ENCODE measurements at places on chromosomes 13 and 19.
A peak's percentile ranks its signal among the peaks of the same experiment; 100 is the strongest.

DNA sequence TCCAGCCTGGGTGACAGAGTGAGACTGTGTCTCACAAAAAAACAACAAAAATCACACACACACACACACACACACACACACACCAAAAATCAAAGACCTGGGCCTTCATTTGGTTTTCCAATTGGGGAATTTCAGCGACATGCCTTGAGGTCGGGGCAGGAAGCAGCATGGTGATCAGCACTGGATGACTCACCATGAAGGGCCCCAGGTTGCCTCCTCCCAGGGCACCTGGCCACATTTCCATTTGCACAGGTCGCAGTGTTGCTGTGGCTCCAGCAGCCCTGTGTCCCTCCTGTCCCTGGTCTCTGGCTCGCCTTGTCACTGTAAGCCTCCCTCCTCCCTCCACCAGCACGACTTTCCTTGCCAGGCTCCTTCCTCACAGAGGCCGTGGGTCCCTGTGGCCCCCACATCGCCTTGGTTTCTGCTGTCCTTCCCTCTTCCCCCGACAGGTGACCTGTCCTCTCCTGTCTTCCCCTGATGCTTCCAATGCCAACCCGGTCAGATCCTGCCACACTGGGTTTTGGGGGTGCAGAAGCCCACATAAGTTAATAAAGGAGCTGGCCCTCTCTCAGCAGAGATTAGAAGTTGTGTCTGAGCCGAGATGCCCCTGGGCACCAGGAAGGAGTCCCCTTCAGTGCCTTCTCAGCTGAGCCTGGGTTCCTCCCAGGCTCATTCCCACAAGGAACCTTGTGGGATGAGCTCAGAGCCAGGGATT lies 66.7 kb downstream of the GPR12 start:
- no peak for DNase-seq

DNA sequence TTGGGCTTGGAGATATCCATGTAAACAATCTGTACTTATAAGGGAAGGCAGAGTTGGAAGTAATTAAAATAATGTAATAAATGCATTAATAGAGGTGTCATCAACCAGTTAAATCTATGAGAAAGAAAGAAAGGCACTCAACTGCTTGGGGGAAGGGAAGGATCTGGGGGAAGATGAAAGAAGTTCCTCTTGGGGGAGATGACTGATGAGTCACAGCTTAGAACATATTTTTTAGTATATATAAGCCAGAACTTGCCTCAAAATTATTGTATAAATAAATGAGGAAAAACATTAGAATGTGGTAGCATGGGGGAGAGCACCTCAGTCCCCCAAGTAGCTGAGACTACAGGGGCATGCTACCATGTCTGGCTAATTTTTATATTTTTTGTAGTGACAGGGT lies 205.8 kb downstream of the GGACT start:
- no peak for DNase-seq

GRCh38 chr13:93173654-93174053 lies 53.0 kb upstream of the GPC6 start:
- DNase-seq: no peak

- DNase-seq: no peak
Observed at GRCh38 chr13:51831519-51831918, 13.5 kb downstream of the TMEM272 start.

- no peak for DNase-seq
Observed at GRCh38 chr13:112605531-112605990, 17.6 kb upstream of the TUBGCP3 start.

- DNase-seq: peak; percentile 74
Observed at GRCh38 chr19:42252365-42253244, 2.3 kb downstream of the ERF start.

- no peak for DNase-seq
Observed at GRCh38 chr13:59710996-59711701, 452.6 kb downstream of the DIAPH3 start.

DNA sequence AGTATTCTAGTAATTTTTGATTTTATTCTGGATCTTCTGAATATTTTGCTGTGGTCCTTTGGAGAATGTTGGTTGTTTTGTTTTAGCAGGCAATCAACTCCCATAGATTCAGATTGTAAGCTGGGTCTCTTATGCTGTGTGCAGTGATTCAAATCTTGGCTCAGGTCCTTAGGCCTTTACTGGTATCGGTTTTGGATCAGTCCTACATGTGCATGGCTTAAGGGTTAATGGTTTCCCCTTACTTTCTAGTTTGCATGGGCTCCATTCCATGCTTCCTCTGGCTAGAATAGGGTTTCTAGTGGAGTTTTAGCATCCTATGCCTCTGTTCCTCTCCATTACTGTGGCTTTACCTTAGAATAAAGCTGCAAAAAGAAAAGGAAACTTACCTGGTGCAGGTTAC lies 16.1 kb downstream of the NDFIP2 start:
- DNase-seq: no peak

DNA sequence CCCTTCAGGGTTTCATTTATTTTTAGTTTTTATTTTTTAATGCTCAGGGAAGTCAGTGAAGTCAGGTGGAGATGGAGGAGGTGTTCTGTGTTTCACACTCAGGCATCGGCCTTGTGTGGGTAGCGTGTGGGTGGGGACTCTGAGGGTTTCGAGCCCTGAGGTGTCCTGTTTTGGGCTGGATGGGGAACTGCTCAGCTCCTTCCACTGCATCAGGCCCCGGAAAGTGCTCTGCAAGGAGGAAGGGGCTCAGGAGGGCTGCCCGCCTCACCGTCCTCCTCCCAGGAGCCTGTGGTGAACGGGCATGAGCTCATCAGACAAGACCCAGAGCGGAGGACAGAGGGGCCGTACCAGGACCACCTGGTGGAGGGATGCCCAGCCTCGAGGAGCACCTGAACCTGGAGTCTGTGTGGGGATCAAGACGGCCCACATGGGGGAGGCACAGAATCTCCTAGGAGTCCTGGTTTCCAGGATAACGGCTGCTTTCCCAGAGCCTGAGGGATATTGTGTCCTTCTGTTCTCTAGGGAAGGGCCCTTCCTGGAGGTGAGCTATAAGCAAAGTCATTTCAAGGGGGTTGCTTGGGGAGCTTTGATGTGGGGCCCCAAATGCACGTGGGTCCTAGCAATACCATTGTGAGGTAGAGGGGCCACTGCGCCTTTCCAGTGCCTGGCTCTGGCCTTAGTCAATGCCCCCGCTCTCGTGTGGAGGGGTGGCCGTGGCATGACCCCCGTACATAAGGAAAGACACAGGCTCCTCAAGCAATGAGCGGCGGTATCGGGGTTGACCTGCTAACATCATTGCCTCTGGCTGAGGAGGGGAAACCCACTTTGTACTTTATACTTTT lies 13.5 kb upstream of the GAS6 start:
- DNase-seq: no peak

DNA sequence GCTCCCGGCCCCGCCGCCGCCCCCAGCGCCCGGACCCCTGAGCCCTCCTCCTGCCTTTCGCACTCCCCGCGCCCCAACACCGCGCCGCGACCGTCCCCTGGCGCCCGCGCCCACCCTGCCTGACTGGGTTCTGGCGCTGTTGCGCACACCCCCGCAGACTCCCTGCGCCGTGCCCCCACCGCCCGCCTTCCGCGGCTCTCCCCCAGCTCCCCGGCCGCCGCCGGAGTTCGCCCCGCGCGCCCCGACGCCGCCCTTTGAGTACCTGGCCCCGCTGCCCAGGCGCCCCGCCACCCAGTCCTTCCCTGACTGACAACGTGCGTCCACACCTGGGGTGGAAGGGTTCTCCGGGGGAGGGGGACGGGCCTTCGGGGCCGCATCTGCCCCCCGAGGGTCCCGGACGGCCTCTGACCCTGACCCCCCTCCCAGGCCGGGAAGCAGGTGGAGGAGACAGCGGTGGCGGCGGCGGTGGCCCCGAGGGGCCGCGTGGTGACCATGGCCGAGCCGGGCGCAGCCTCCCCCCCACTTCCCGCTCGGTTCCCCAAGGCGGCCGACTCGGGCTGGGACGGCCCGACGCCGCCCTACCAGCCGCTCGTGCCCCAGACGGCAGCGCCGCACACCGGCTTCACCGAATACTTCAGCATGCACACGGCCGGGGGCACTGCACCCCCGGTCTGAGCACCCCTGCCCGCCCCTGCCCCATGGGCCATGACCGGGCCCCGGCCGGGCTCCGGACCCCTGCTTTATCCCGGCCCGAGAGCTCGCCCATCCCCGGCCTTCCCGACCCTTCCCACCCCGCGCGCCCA lies 1.4 kb upstream of the MEGF8 start:
- no peak for DNase-seq

DNA sequence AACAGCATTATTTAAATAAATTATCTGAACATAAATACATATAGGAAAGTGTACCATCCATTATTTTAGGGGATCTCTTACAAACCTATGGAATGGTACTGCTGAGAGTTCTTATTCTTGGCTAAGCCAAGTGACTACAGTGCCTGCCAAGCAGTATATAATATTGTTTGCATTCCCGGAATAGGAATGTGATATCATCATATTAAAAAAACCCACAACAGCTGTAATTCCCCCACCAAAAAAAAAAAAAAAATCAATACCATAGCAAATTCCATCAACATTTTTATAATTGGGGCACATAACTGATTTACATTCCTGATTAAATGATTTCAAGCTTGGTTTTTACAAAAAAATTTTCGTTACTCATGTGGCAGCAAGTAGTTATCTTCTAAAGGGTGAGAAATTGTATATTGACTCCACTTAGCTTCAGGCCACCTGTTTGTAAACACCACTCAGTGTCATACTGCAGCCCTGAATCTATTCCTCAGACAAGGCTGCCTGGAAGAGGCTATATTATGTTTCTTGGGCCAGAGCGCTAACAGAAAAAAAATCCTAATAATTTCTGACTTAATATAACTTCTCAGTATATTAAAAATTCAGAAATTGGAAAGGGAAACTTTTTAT lies 278.1 kb downstream of the DNAJC15 start:
- no peak for DNase-seq

GRCh38 chr19:47540748-47541147 lies 25.9 kb upstream of the NAPA start:
- DNase-seq: peak; percentile 20

GRCh38 chr13:94233401-94233800 lies 246.1 kb downstream of the DCT start:
- no peak for DNase-seq

DNA sequence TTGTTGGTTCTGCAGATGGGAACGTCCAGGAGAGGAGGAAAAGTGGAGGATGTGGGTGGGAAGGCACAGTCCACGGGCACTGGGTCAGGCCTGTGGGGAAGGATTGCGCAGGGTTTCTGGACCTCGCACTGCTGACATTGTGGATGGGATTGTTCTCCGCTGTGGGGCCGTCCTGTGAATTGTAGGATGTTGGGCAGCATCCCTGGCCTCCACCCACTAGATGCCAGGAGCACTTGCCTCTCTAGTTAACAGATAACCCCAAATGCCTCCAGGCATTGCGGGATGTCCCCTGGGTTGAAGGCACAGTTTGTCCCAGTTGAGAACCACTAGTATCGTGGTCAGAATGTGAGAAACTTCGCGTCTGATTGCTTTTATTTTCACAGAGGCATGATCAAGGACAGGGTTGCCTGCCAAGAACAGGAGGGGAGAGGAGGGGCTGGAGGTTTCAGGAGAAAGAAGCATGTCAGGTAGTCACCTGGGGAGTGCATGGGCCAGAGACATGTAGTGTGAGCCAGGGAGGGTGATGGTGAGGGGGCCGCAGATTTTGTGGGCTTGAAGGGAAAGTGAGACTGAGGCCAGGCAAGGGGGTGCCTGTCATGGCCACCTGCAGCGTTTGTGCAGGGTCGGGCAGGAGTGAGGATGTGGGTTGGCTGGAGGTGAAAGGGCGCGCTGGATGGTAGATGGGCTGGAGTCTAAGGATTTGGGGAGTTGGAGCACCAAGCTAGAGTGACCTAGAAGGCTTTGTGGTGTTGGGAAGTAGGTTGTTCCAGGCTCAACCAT lies 3.2 kb downstream of the ZNF628 start:
- no peak for DNase-seq

- peak; percentile 14 for DNase-seq
Observed at GRCh38 chr13:41496420-41497234, 39.3 kb downstream of the RGCC start.

GRCh38 chr19:35306473-35307246 lies 14.7 kb downstream of the MAG start:
- DNase-seq: no peak

- DNase-seq: no peak
Observed at GRCh38 chr13:30022796-30023195, 172.4 kb upstream of the UBL3 start.

DNA sequence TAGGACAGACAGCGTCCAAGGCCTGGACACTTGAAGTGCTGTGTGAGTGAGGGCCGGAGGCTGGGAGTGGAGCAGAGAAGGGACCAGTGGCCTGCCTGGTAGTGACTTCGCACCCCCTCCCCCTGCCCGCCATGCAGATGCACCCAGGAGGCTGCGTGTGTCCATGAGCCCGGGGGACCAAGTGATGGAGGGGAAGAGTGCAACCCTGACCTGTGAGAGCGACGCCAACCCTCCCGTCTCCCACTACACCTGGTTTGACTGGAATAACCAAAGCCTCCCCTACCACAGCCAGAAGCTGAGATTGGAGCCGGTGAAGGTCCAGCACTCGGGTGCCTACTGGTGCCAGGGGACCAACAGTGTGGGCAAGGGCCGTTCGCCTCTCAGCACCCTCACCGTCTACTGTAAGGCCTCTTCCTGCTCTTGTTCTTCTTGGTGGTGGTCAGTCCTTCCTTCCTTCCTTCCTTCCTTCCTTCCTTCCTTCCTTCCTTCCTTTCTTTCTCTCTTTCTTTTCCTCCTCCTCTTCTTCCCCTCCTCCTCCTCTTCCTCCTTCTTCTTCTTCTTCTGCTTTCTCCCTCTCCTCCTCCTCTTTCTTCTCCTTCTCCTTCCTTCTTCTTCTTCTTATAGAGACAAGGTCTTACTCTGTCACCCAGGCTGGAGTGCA lies 6.0 kb upstream of the FFAR1 start:
- no peak for DNase-seq

GRCh38 chr13:28532388-28533124 lies 37.6 kb upstream of the FLT1 start:
- DNase-seq: no peak

DNA sequence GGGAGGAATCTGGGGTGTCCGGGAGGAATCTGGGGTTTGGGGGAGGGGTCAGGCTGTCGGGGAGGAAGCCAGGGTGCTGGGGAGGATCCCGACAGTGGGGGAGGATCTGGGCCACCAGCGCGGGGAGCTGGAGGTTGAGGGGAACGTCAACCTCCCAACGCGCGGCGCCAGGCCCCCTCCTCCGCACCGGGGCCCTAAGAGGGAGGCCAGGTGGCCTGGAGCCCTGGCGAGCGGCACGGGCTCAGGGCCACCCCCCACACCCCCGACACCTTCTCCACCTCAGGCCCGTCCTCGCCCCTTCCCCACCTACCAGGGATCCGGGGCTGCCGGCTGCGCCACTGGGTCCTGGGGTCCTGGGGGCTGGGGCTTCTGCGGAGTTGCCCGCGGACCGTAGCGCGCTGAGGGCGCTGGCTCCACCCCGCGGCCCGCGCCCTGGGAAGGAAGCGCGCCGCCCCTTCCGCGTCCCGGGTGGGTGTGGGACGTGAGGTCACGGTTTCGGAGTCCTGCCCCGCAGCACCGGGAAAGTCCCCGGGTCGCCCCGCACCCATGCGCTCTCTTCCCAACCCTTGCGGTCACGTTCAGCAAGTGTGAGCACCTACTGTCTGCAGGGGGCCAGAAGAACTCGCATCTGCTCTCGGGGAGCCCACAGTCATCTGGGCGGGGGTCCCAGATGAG lies at the start of gene TICAM1:
Gene TICAM1 (minus strand): TSS at position 409 of the 675 bp plus-strand sequence. CDS start 13,335 bp downstream, outside the sequence.
- peak; percentile 41 for DNase-seq
